ENCODE measurements at places on chromosomes 1 and 21.

GRCh38 chr1:20083178-20083944 is 13.4 kb downstream of the PLA2G5 start:
- DNase-seq, result no peak

DNA sequence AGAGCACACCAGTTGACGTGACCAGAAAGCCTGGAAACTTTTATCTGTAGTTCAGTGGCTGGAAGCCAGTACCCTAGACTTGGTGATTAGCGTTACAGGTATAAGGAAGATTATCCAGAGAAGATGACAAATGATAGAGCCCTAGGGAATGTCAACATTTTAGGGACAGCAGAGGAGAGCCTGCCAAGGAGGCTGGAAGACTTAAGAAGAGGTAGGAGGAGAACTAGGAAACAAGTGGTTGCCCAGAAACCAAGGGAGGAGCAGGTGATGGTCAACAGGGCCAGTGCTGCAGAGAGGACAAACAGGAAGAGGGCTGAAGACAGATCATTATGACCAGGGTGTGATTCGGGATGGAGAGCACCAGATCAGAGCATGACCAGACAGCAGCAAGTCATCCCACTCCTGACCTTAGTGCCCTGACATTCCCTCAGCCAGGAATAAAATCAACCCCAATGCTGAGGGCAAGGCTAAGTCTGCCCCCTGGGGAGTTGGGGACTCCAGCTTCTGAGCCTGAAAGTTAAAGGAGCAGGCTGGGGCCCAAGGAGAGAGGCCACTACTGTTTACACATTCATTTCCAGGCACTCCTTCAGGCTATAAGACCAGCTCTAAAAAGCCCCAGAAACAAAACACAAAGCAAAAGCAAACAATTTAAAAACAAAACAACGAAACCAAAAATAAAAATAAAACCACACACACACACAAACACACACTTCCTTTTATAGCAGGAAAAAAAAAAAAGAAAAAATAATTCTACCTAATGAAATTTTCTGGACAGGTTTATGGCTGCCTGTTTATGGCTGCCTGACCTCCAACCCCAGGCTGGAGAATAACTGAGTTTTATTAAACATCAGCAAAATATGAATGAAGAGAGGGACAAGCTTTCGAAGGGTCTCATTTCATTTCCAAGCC is 48.6 kb upstream of the LRRC52 start:
- DNase-seq, result no peak

- DNase-seq, result no peak
Observed at GRCh38 chr1:2882966-2883696, 81.6 kb upstream of the TTC34 start.

DNA sequence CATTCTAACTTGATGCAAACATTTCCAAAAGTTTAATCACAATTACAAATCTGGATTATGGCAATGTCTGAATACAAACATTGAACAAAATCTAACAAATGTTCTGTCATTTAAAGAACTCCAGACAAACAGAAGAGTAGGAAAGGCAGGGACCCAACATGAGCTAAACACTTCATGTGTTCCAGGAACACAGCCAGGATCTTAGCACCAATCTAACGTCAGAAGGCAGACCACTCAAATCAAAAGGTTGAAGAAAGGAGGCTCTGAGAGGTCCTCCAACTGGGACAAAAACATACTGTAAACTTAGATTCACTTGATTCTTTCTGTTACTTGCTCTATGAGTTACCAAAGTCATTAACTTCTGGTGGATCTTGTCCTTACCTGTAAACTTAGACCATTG is 374.0 kb downstream of the NEGR1 start:
- no peak for DNase-seq

GRCh38 chr1:90940746-90941145 is 81.1 kb downstream of the ZNF644 start:
- no peak for DNase-seq

DNA sequence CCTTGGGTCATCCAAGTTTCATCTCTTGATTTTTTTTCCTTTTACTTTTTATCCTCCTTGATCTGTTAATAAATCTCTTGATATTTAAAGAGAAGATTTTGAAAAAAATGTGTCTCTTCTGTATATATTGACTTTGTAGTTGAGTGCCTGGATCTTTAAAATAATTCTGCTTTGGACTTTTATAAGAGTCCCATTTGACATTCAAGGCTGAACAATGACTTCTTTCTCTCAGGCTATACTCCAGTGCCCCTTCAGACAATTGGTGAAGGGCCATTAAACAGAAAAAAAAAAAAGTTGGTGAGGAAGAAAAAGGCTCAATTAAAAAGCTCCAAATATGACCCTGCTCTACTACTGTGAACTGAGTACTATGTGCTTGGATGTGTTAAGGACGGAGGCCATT is 40.9 kb upstream of the CITED4 start:
- no peak for DNase-seq

DNA sequence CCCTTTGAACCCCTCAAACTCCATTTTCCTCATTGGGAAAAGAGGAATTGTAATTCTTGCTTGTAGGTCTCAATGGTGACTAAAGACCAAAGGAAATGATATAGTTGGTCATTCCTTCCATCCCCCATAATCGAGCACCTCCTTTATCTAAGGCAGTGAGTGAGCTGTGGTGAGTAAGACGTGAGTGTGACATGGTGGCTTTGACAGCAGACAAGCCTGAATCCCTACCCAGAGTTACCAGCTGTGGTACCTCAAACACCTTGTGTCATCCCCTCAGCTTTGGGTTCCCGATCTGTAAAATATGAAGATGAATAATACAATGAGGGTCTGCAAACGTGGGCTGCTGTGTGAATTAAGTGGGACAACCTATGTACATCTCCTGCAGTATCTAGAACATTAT is 8.4 kb downstream of the TRAF5 start:
- DNase-seq, result no peak

GRCh38 chr1:172719694-172720138 is 60.8 kb downstream of the FASLG start:
- no peak for DNase-seq

DNA sequence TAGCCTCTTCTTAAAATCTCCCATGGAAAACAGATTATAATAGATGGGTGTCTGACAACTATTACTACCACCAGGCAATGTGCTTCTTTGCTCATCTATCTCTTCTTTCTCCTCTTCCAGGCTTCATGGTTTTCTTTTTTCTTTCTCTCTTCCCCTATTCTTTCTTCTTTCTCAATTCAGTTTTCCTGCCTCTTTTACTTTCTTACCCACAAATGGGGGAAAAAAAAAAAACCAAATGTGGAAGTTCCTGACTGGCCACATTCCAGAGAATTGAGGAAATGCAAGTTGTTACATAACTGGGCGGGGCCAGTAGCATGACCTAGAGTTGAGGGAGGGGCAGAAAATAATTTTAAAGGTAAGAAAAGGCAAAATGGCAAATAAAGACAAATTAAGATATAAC is 10.9 kb upstream of the SMG7 start:
- DNase-seq, result no peak

GRCh38 chr1:174892016-174892415 is 107.7 kb upstream of the CACYBP start:
- DNase-seq, result no peak

DNA sequence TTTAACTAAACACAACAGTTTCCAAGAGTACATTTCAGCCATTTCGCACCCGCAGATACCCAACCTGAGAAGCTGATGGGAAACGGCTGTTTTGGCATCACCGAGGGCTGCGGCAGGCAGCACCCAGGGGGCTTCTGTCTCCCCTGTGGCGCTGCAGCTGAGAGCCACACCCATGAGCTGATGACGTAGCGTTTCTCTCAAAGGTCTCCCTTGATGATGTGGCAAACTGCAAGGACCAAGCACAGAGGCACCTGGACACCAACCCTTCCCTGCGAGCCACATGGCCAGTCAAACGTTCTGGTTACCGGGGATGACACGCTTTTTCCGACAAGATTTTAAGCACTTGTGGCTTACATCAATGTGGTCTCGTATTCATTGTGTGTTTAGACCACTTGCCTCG is 150.8 kb upstream of the ERG start:
- no peak for DNase-seq

DNA sequence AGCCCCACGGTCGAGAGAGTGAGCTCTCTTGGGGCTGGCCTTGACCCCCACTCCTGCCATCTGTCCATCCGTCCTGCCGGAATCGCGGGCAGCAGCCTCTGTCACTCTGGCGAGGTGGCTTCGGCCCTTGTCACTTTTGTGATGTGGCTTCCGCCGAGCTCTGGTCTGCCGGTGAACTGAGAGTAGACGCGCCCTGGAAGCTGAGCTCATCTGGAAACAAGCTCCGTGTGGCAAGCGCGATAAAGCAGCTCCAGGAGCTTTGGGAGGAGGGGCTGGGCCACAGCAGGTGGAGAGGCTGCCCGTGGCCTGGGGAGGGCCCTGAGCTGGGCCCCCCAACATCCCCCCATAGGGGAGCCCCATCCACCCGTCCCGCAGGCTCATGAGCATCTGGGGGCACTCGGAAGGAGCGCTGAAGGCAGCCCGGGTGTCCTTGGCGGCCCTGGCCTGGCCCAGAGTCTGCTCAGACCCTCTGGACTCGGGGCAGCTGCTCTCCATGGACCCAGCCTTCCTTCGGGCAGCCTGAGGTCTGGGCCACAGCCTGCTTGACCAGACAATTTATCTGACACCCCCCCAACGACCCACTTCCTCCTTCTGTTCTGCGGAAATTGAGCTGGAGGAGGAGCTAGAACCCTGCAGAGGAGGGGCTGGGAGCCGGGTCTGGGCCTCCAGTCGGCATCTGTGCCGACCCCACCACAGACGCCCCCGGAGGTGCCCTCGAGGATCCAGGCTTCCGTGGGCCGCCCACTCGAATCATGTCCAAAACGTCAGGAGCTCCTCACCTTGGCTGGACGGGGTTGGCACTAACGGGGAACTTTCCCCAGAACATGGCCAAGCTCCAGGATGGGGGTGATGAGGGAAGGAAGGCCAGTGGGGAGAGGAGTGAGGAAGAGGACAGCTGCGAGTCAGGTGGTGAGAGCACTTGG is 59.1 kb downstream of the SLC19A1 start:
- DNase-seq, result peak; percentile 50

DNA sequence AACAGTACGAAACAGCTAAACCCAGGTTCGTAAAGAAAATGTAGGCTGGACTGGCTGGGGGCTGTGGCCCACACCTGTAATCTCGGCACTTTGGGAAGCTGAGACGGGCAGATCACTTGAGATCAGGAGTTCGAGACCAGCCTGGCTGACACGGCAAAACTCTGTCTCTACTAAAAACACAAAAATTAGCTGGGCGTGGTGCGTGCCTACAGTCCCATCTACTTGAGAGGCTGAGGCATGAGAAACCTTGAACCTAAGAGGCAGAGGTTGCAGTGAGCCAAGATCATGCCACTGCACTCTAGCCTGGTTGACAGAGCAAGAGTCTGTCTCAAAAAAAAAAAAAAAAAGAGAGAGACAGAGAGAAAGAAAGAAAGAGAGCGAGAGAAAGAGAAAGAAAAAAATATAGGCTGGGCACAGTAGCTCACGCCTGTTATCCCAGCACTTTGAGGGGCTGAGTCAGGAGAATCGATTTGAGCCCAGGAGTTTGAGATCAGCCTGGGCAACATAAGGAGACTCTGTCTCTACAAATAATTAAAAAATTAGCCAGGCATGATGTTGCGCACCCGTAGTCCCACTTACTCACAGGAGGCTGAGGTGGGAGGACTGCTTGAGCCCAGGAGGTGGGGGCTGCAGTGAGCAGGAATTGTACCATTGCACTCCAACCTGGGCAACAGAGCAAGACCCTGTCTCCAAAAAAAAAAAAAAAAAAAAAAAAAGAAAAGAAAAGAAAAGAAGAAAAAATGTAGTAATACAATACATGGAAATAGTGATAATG is 35.7 kb downstream of the CAPZB start:
- DNase-seq, result no peak

- DNase-seq, result no peak
Observed at GRCh38 chr1:12477936-12478611, 139.9 kb downstream of the DHRS3 start.

- DNase-seq, result no peak
Observed at GRCh38 chr1:172238965-172239364, 181.5 kb upstream of the C1orf105 start.

- DNase-seq, result no peak
Observed at GRCh38 chr1:65994223-65994622, 201.5 kb downstream of the PDE4B start.

GRCh38 chr1:199585392-199585791 is 442.1 kb upstream of the NR5A2 start:
- DNase-seq, result no peak

- DNase-seq, result no peak
Observed at GRCh38 chr1:192604979-192605620, 29.5 kb downstream of the RGS1 start.

- DNase-seq, result no peak
Observed at GRCh38 chr1:60227601-60228000, 154.0 kb upstream of the C1orf87 start.

DNA sequence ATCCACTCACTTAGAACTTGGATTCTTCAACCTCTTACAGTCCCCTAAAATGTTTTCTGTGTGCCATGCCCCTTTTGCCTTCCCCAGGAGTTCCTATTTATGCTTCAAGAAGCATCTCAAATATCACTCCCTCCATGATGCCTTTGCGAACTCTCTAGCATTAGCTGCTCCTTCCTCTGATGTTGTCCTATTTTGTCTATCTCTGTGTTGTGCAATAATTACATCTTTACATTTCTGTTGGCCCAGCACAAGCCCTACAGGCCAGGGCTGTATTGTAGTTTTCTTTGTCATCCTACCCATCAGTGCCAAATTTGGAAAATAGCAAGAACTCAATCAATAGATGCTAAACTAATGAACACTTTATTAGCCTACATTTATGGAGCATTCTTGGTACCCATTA is 125.8 kb downstream of the ST6GALNAC5 start:
- no peak for DNase-seq

- no peak for DNase-seq
Observed at GRCh38 chr1:85019994-85020393, 23.1 kb upstream of the MCOLN2 start.

DNA sequence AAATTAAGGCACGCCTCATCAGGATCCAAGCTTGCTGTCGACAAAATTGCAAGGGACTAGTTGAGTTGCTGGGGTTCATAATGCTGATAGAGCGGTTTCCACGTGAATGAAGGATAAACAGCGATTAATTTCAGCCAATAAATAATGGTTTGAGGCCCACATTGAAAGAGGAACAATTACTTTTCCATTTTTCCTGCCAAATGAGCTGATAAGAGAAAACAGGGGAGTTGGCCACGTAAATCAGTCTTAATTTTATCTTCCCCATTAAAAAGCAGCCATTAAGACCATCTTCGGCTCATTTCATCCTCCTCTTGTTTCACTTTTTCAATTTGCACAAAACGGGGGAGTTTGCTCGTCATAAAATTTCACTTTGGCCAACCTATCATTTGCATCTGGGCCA is 235.5 kb upstream of the RRP15 start:
- DNase-seq, result no peak

- no peak for DNase-seq
Observed at GRCh38 chr1:178192686-178193085, 98.8 kb downstream of the RASAL2 start.

- DNase-seq, result peak; percentile 32
Observed at GRCh38 chr21:43913928-43914327, 48.9 kb downstream of the AGPAT3 start.
